ENCODE measurements at places on chromosomes 12 and 14. TPM values are rescaled to one million over a fixed set of nuclear protein-coding genes. Genes with fewer than 3 reads are reported as not detected.

Gene HOXC13
- not detected for total RNA-seq

Gene TMEM30B
- total RNA-seq, result 0.26 TPM

Gene PLBD1
- not detected for total RNA-seq

GRCh38 chr12:92393504-92393903, 247.9 kb upstream of the BTG1 start:
- no peak overlapping the region for H3K27ac ChIP-seq
- DNase-seq, result no peak
- H3K4me1 ChIP-seq, result peaks cover 48% of the 10 kb centered on the region
- no peaks in the 10 kb centered on the region for H3K27me3 ChIP-seq
- peaks cover 30% of the 10 kb centered on the region for H3K36me3 ChIP-seq

DNA sequence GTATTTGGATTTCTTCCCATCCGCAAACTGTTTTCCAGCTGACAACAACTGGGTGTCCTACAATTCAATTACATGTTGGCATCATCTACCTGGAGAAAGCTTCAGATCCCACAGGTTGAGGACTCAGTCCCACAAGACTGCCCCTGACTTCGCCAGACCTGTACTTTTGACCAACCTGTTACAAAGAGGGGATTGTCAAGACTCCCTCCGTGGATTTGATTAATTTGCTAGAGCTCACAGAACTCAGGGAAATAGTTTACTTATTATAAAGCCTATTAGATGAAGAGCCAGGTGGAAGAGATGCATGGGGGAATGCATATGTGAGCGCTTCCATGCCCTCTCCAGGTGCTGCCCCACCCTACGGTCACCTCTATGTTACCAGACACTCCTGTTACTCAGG, 14.6 kb downstream of the RESF1 start:
- no peak for DNase-seq
- H3K4me3 ChIP-seq, result no peak overlapping the region
